Breast epithelium (tissue), 4 donors: ENCODE measurements at places on chromosomes 4 and X. TPM values are rescaled to one million over a fixed set of nuclear protein-coding genes. Genes with fewer than 3 reads are reported as not detected.

The CDX4 gene
- total RNA-seq: not detected

The STK32B gene
- total RNA-seq: 5.0 TPM

The AADAT gene
- total RNA-seq: 5.9 TPM

The ARSH gene
- total RNA-seq: not detected

The WDFY3 gene
- total RNA-seq: 156 TPM
